D721Med (cell line): ENCODE measurements at places on chromosomes 11 and 22.

DNA sequence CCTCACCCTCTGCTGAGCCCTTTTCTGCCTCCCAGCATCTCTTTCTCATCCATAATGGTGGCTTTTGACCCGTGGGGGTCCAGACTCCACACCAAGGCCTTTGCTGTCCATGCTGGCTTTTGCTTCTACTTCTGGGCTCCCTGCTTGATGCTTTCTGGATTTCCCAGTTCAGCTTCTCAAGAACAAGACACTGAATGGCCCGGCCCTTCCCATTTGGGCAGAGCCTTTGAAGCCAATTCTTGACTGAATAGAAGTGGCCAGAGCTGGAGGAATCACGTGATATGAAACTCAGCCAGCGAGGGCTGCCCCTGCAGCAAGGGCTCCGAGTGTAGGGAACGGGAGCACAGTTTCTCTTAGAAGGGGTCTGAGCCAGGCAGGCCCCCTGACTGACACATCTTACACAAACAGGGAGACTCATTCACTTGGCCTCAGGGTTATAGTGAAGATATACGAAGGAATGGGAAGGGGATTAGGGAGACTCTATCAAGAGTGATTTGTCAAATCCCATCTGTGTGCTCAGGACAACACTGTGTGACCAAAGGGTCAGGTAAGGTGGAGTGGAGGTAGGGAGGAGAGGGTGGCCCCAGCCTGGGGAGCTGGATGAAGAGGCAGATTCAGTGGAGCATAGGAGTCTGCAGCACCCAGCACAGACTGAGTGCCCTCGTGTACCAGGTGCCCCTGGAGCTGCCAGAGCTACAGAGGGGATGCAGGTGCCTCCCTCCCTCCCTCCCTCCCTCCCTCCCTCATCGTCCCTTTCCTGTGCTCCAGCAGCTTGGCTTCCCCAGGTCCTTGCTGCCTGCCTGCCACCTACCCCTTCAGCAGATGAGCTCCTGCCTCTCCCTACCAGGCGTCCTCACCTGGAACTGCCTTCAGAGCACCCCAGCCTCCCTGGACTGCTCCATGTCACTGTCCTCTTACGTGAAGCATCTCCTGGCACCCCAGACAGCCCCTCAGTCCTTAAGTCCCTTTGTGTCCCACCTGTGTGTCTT, 106.0 kb downstream of the TRIM29 start:
- no peak for DNase-seq

DNA sequence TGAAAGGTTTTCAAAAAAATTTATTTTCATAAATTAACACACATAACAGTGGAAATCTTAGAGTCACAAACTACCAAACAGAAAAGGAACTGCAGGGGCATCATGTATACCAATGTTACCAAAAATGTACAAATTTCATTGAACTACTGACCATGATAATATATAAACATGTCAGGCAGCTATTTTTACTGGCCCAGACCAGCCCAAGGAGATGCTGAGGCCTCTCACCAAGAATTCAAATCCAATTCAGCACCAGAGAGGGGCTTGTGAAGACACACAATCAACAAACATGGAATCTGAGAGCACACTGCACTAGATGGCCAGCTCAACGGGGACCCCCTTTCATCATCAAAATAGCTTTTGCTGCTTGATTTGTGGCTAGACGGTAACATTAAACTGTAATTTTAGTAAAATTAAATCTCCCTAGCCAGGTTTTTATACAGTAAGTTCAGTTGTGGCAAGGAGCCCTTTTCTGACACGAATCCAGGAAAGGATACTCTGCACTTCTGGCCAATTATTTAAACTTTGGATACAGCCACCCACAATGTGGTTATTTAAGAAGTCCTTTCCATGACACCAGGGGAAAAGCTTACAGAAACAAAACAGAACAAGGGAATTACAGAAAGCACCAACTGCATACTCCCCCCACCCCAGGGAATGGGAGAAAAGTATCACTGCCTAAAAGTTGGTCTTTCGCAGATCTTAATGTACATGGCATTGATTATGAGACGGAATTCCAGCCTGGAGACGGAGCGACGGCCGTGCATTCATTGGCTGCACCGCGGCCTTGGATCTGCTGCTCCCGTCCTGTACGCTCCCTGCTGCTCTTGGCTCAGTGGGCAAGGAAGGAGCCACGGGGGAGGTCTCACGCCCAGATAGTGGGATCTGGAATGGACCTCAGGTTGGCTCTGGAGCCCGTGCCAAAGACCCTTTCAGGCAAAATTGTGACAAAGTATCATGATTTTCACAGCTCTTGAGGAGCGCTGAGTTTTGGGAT, 19.6 kb upstream of the PISD start:
- DNase-seq, result no peak

GRCh38 chr11:2591805-2592204, 108.0 kb downstream of the KCNQ1OT1 start:
- DNase-seq, result no peak

- no peak for DNase-seq
Observed at GRCh38 chr11:123212406-123212805, 17.4 kb upstream of the CLMP start.

DNA sequence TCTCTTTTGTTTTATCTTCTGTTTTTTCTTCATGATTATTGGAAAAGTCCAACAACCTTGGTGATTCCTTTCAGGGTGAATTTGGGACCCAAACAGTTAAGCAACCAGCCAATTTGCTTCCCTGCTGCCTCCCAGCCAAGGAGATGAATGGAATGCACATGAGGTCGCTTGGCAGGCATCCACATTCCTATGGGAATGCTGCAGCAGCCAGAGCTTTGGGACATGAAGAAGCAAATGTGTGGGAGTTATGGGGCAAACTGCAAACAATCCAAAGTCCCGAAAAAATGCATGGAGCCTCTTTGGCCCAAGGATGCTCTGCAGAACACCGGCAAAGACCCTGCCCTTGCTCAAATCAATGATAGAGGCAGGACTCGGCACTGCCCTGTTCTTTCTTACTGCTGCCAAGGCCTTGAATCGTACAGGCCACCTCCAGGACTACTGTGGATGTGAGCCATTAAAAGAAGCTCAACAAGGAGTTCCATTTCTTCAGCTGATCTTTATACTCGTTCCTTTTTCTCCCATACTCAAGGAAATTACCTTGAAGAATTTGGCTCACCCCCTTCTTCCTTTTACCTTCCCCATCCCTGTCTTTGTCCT, 117.3 kb upstream of the TEAD1 start:
- no peak for DNase-seq

- peak; percentile 39 for DNase-seq
Observed at GRCh38 chr22:22195265-22196017, 49.1 kb upstream of the VPREB1 start.

DNA sequence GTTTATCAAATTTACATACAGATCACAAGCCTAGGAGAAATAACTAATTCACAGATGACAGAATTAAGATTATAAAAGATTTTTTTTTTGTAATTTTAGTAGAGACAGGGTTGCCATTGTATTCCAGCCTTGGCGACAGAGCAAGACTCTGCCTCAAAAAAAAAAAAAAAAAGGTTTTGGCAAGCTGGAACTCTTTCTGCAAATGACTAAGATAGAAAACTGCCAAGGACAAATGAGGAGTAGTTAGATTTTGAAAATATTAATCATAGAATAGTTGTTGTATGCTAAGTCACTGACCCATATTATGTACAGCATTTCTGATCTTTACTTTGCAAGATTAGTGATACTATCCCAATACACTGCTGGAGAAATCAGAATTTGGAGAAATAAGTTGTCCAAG, 99.2 kb downstream of the C11orf65 start:
- DNase-seq, result no peak

- DNase-seq, result no peak
Observed at GRCh38 chr11:115539844-115540243, 35.6 kb upstream of the CADM1 start.

GRCh38 chr11:7547687-7548086, 33.9 kb downstream of the PPFIBP2 start:
- no peak for DNase-seq

DNA sequence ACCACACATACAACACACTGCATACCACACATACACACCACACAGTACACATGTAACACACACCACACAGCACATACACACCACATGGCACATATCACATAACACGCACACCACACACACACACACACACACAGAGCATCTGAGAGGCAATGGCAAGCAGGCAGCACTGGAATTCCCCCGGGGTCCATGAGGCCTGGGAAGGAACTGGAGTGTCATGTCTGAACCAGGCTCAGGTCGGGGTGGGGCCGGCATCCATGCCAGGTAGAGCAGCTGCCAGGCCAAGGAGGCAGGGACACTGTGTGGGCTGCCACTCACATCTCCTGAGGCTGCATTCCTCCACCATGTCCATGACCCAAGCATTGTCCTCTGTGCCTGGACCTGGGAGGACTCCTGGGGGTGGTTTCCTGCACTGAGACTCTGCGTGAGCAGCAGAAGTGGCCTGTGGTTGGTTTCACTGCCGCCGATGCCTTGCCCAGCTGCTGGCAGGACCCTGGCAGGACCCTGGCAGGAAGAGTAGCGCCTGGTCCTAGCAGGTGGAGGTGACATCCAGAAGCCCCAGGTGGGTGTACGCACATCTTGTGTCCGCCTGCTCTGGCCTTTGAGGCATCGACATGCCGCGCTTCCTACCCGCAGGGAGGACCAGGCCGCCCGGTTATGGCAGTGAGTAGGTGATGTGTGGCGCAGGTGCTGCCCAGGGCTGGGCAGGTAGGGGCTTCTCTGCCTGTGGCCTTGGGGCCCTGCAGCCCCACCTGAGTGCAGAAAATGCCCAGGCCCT, 1280.4 kb downstream of the TBC1D22A start:
- no peak for DNase-seq

- no peak for DNase-seq
Observed at GRCh38 chr11:65927904-65928397, 8.7 kb downstream of the DRAP1 start.

DNA sequence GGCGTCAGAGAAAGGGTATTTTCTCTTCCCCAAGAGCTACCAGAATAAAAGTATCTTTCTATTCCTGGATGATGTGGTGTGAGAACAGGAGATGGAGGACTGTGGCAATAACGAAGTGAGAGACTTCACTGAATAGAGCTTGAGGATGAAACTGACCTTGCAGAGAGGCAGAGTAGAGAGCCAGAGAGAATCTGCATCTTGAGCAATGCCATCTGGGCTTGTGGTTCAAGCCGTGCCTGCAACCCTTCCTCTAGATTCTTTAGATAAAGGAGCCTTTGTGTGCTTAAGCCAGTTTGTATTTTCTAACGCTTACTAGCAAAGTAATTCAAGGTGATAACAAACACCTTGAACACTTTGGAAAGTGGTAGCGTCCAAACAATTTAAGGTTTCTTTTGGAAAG, 2.2 kb downstream of the ME3 start:
- no peak for DNase-seq

GRCh38 chr22:26885441-26886261, 228.3 kb downstream of the MIAT start:
- no peak for DNase-seq

DNA sequence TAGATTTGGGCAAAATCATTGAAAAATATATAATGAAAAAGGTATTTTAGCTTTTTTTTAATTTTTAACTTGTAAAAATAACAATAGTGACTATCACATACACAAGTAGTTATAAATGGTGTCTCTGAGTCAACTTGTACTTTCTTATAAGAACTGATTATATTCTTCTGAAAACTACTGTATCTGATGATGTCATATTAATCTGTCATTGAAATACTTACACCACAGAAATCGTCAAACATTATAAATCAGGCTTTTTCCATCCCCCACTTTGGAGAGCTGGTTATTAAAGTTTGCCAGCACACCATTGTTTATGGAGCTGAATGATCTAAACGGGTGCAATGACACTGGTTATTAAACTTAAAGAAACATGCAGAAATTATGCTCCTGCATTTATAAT, 1259.6 kb upstream of the CNTN5 start:
- DNase-seq, result no peak

DNA sequence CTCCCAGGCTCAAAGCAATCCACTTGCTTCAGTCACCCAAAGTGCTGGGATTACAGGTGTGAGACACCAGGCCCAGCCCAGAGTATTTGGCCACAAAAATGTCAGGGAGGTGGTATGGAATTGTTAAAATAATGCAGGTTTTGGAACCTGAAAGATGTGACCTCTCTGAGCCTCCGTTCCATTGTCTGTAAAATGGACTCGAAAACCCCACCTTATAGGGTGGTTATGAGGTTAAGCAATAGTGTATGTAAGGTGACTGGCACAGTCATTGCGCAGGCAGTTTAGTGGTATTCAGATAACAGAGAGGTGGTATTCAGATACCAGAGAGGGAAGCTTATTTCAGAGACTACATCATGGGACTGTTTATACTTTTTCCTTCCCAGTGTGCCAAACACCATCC, 52.5 kb upstream of the PRSS23 start:
- DNase-seq, result no peak

DNA sequence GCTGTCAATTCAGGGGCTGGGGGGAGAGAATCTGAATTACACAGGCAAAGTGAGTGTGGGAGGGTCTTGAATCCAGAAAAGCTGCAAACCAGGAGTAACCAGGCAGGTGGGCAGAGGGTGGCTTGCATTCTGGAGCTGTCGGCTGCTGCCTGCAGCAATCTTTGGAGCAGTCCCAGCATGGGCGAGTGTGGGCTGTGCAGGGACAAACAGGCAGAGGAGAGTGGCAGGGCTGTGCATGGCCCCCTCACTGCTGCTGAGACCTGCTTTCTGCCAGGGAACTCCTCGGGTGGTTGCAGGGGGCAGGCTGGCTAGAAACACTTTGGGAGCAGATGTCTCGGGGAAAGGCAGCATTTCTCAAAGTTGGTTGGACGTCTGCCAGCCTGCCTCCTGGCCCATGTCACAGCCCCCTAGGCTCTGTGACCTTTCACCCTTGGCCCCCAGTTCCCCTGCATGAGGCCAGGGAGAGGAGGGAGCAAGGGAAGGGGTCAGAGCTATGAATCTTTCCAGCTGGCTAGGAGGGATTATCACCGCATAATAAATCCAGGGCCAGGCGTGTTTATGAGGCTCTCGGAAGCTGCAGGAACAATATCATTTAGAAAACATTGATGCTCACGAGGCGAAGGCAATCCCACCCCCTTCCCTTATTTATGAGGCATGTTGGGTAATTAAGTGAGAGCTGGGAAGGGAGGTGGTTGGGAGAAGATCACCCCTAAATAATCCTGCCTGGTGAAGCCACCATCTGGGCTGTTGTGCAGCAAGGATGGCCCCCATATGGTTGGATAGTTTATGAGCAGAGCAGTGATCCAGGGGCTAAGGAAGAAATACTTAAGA, 212.3 kb upstream of the NCAM1 start:
- peak; percentile 75 for DNase-seq

- DNase-seq, result no peak
Observed at GRCh38 chr11:74559110-74559933, 33.1 kb upstream of the POLD3 start.

GRCh38 chr11:44269369-44270351, 40.3 kb downstream of the ALX4 start:
- DNase-seq, result no peak

DNA sequence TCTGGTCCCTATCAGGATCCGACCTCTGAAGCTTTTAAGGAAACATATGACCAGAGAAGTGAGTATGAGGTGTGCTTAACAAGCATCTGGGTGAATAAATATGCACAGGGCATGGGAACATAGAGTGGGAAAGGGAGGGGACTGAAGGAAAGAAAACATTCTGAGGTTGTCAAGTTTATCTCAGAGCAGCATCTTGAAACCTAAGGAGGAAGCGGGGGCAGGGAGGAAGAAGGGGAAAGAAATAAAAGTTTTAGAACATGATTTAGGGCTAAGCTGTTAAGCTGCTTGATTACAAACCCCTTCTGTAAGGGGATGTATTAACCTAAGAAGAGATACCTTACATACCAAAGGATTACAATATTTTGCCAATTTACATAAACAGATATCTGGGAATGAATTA, 24.0 kb upstream of the SC5D start:
- DNase-seq, result no peak
